ENCODE measurements at places on chromosomes 3 and 15.

GRCh38 chr15:37616215-37616614 lies 318.2 kb upstream of the TMCO5A start:
- DNase-seq, result no peak

- no peak for DNase-seq
Observed at GRCh38 chr15:35505141-35505540, 40.8 kb downstream of the DPH6 start.

DNA sequence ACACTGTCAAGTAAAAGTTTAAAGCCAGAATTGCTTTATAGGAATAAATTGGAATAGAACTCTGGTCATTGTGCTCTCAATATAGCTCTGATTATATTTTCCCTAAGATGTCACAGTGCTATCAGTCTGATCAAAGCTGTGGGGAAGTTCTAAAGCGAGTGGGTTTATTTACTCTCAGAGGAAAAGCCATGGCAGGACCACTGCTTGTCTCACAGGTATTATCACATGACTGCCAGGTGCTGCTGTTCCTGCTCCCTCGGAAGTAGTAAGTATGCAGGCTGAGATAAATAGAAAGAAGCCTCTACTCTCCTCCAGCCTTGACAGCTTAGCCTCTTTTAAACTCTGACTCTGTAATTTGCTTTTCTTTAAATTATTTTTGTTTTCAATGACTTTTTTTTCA lies 49.1 kb upstream of the UTS2B start:
- no peak for DNase-seq

- no peak for DNase-seq
Observed at GRCh38 chr15:38154837-38155236, 97.8 kb upstream of the SPRED1 start.

DNA sequence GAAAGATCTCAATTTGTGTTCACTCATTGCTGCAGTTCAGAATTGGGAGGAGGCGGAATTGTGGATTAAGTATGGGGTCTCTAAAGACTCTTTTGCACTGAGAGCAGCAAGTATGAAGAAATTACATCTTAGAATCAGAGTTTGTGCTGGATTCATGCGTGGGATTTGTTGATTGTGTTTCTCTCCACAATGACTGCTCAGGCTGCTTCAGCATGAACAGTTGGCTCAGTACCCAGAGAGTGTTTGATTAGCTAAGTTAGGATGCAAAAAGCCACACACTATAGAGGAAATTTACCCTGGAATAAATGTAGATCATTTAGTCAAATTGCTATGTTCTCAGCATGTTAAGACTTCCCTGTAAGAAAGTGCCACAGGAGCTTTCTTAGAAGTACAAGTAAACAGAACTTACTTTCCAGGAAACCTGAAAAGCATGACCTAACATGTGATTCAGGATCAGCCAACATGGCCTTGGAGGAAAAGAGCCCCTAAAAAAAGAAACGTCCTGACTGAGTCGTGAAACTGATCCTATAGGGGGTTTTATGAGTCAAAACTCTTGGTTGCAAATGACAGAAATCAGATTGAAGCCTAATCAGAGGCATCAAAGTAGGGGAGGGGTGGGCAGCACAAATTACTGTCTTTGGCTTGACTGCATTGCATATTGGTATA lies 32.6 kb downstream of the HHLA2 start:
- no peak for DNase-seq

Data from HEK293T (cell line).